ENCODE measurements at places on chromosomes 7 and 10.

DNA sequence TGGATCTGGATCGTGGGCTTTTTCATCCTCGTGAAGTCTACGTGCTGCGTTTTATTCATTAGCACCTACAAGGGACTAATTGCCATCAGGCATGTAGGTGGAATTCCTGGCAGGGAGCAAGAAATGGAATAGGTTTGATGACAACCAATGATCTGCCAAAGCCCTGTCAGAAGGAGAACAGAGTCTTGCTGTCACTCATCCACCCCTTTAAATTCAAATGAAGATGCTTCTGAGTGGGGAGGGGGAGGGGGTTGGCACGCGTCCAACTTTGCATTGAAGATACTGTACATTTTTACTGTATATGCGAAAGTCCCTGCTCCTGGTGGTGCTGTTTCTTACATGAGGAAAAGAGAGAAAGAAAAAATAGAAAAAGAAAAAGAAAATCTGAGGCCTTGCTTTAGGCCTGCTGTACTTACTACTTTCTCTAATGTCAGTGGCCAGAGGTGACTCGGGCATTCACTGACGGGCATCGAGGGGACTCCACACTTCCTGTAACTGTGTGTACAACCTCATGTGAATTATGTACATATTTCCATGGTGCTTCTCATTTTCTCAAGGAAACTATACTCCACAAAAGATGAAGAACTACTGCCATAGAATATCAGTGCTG lies 569.1 kb downstream of the INHBA start:
- peak; percentile 25 for DNase-seq

- DNase-seq: no peak
Measured at GRCh38 chr7:52129278-52129677, 812.7 kb upstream of the COBL start.

- no peak for DNase-seq
Measured at GRCh38 chr10:110802090-110802489, 69.6 kb upstream of the PDCD4 start.

DNA sequence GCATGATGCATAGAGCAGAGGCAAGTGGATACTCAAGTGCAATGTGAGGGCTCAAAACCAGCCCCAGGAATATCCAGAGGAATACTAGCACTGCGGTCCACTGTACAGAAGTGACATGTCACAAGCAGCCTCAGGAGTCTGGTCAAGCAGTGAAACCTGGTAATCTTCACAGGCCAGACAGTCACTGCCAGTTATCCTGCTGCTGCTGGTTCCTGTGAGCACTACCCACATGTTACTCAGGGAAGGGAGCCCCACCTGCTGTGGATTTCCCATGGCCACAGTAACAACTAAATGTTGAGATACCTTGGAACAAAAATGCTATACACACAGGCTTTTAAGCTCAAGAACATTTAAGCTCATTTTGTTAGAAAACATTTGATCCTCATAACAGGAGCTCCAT lies 103.0 kb downstream of the RNF133 start:
- DNase-seq: no peak

All from OCI-LY7 (cell line).